ENCODE measurements at places on chromosomes 2 and 18.

- no peak for DNase-seq
Measured at GRCh38 chr2:210544007-210544590, 12.3 kb upstream of the CPS1 start.

GRCh38 chr2:192749611-192750200, 555.0 kb upstream of the TMEFF2 start:
- no peak for DNase-seq

DNA sequence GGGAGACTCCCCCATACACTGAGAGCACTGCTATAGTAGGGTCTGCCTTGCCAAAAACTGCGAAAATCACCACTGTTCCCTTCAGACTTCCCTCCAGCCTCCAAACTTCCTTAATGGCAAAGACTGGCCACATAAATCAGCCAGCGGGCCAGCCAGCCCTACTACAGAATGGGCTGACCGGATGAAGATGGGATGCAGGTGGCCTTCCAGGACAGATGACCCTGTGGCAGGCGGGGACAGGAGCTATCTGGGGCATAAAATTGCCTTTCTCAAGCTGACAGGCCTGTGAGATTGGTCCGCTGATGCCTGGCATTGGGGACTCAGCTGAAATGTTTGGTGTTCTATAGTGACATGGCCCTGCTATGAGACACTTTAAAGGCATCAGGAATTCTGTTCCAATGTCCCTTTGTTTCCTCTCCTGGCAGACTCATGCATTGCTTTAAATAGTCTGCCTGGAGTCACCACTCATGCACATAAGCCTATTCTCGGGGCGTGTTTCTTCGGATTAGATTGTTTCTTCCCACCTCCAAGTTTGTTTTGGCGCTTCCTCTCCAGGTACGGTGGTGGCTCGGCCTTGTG, 135.9 kb downstream of the ALPK2 start:
- DNase-seq = no peak

DNA sequence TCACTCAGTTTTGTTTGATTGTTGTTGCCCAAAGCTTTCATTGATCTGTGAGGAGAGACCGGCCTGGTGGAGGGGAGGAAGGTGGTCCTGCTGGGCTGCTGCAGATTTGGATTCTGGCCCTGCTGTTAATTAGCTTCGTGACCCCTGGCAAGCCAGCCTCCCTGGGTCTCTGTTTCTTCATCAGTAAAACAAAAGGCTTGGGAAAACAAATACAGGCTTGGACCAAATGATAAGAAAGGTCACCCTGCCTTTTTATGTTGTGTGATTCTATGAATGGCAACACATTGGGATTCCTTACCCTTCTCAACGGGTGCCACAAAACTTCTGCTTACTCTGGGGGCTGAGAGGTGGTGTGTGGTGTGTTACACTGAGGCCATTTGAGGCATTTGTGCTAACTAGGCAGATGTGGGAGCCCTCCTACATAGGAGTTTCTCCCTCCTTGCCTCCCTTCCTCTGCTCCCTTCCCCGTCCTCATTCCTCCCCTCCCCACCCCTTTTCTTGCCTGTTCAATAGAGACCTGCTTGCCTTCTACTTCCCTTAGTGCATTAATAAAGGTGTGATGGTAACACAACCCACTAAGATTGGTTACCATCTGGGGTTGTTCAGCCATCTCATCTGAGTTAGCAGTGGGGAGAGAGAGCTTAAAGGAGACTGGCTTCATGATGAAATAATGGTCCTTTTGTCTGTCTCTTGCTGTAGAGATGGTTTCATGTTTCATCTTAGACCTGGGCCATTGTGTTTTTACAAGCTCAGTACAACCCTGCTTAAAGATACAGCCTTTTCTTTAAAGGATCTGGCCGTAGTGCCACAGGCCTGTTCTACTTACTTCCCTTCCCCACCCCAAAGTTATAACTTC, 96.2 kb downstream of the TANC1 start:
- no peak for DNase-seq

DNA sequence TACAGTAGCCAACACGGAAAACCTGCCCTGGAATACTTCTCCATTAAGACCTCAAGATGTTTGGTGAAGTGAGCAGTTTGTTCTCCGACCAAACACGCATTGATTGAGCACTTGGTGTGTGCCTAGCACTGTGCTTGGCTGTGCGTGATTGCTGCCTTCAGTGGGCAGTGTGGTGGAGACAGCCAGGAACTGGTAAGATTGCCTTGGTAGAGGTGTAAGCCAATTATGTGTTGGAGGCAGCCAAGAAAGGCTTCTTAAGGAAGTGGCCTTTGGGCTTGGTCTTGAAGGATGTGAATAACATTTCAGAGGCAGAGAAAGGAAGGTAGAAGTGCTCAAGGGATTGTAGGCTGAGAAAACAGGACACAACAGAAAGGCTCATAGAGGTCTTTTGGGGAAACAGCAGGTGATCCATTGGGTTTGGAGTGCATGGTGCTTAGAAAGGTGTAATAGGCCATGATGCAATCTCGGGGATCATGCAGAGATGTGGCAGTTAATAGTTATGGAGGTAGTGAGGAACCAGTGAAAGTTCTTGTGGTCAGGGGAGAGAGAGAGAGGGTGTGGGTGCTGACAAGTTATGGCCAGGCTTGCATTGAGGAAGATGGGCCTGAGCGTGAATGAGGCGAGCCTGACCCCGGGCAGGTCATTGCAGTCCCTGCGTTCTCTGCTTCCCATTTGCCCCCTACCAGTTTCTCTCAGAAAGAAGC, 6.3 kb downstream of the B3GNT2 start:
- DNase-seq = no peak

DNA sequence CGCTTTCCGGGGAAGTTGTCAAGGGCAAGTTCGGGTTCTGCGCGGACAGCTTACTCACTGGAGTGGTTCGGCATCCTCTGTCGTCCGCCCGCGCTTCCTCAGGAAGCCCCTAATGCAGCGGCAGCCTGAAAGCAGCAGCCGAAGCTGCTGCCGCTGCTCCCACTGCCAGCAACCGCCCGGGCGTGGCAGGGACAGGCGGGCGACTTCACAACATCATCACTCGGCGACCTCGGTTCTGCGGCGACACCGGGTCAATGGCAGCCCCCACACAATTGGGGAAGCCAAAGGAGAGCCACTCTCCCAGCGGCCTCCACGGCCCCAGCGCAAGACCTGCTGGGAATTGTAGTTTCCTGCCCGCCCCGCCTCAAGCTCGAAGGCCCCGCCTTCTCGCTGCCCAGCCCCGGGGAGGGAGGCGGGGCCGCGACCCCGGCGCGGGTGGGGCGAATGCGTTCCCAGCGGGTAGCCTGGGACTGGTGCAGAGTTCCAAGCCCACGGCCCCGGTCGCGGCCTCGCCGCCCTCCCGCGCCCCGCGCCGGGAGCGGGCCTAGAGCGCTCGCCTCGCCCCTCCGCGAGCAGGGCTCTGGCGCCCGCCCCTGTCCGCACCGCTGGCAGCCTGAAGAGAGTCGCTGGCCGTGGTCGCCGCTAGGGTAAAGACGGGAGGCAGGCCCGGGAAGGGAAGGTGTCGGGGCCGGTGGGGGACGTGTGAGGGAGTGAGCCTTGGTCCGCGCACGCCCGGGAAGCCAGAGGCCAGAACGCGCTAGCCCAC, at the start of the genes STRADB and TRAK2:
TSS of gene STRADB (plus strand) at position 449 of the 766 bp plus-strand sequence. CDS start 3,101 bp downstream, outside the sequence.
TSS of gene TRAK2 (minus strand) at position 167 of the 766 bp plus-strand sequence. CDS start 30,951 bp downstream, outside the sequence.
- peak; percentile 86 for DNase-seq

- no peak for DNase-seq
Measured at GRCh38 chr18:14937271-14937670, 189.3 kb downstream of the ANKRD30B start.

GRCh38 chr2:180314086-180314485, 307.0 kb upstream of the CWC22 start:
- no peak for DNase-seq

DNA sequence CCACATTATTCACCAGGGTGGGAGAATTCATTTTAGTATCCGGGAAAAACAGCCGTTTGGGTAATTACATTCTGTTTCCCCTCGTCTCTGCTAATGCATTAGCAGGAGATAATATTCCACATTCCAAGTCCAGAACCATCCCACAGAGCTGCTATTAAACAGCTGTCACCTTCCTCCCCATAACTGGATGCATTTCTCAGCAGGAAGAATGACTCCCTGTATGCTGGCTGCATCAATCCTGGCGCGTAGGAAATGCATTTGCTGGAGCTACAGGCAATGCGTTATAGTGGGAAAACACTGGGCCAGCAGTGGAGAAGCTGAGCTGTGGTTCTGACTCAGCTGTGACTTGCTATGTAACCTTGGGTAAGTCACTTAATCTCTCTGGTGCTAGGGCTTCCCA, 246.0 kb downstream of the CLIP4 start:
- DNase-seq = no peak

DNA sequence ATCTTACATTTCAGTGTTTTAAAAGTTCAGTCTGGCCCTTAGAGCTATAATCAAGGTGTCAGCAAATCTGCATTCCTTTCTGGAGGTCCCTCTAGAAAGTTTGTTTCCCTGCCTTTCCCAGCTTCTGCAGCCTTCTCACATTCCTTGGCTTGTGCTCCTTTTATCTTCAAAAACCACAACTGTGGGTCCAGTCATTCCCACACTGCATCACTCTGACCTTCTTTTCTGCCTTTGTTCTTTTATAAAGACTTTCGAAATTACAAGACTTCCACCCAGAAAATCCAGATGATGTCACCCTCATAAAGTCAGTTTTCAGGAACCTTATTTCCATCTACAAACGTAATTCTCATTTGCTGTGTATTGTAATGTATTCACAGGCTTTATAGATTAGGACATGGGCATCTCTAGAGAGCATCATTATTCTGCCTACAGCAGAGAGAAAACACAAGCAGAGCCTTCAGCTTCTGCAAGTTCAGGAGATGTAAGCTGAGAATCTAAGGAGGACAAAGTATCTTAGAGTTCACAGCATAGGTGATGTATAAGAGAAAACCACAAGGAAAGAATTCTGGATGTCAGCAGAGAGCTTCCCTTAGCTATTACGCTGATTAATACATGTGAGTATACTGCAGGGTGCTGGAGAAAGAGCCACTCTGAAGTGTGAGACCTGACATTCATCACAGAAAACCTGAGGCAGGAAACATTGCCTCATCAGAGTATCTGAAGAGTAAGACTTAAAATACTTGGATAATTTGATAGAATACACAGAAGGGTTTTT, 1100.2 kb downstream of the CBLN2 start:
- no peak for DNase-seq

GRCh38 chr2:151638191-151638933, 95.9 kb downstream of the NEB start:
- no peak for DNase-seq

DNA sequence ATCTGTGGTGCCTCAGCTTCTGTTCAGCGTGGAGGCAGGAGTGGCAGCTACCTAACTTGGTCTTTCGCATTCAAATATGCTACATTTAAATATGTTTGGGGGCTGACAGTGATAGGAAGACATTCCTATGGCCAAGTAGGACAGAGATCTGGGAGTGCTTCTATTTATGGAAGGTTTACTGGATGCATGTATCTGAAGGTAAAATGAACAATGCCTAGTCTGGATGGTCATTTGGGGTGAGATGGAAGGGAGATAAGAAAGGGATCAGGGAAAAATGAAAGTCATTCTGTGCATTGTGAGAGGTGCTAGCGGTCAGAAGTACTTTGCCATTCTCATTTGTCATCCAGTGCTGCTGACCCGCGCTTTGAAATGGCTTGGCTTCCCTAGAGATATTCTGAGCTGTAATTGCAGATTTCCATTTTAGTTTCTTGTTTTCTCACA, 300.9 kb upstream of the FBXO11 start:
- no peak for DNase-seq

DNA sequence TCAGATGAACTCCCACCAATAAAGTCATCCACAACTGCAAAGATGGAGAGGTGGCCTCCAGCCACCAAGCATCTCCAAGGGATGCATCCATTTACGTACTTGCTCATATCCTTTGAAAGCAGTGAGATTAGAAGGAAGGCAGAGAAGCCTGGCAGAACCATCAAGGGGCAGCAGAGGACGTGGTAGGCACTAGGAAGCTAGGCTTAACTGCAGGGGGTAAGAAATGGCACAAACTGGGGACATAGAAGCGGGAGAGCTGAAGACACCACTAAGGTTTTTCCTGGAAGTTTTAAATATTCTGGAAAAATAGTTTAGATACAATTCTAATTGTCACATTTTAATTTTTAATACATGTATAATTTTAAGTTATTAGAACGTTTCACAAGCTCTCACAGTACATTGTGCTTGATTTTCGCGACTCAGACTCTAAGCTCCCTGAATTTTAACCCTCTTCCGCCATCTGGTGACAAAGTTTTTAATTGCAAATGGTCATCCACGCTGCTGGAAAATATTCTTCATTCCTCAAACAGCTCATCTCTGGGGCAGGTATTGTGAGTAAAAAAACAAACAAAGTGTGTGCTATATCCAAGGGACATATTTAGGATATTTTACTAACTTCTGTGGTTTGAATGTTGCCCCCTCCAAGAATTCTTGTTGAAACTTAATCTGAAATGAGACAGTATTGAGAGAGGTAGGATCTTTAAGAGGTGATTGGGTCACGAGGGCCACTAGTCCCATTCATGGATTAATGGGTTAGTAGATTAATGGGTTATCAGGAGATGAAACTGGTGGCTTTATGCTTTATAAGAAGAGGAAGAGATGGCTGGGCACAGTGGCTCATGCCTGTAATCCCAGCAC, 1.6 kb upstream of the PSTPIP2 start:
- peak; percentile 26 for DNase-seq

DNA sequence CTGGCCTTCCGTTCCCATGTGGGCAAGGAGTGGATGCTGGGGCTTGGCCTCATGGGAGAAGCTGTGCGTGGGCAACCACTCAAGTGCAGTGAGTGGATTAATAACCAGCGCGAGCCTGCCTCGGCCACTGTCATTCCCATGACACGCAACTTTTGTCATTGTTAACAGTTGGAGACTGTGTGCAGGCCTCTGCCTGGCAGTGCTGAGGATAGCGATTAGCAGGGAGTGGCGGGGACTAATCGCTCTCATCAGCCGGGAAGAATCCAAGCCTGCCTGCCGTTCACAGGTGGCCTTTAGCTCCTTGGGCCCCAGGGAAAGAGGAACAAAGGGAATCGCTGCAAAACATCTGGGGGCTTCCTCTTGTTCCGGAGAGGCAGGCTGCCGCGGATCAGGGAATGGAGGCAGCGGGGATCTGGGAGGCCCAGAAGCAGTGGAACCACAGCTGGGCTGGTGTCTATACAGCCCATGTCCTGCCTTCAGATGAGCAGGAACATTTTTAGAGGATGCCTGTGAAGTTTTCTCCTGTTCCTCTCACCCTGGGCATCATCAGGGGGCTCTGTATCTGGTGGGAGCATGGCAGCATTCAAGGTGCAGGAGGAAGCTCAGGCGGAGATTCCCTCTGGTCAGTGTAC, 53.8 kb downstream of the CTIF start:
- no peak for DNase-seq

- DNase-seq = no peak
Measured at GRCh38 chr2:85430752-85431569, 12.4 kb downstream of the SH2D6 start.

- no peak for DNase-seq
Measured at GRCh38 chr2:178111743-178112142, 494 bp upstream of the RBM45 start.

- no peak for DNase-seq
Measured at GRCh38 chr2:199441759-199442158, 16.0 kb downstream of the SATB2 start.

DNA sequence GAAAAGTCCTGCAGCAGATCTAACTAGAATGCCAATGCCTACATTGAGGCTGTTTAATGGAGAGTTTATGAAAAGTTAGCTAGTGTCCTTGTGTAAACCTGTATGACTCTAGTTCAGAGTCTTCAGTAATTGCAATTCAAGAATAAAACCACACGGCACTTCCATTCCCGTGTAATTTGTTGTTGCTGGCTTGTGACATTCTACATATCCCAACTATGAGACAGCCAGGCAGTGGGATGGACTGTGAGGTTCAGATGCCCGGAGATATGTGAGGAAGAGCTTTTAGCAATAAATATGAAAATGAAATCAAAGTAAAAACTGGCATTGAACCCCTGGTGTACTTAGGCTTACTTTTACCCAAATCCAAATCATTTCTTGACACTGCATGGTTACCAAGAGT, 263.4 kb downstream of the NEDD4L start:
- DNase-seq = no peak
